Prostate gland (tissue), 2 donors: ENCODE measurements at places on chromosomes 7 and 10. TPM values are rescaled to one million over a fixed set of nuclear protein-coding genes. Genes with fewer than 3 reads are reported as not detected.

The CFAP46 gene
- total RNA-seq: 9.3 TPM

The COMTD1 gene
- total RNA-seq: 49.3 TPM

The SPACDR gene
- not detected for total RNA-seq

The VPS37D gene
- 19.5 TPM for total RNA-seq

The MKX gene
- total RNA-seq: 10.1 TPM

The HOXA9 gene
- 14.7 TPM for total RNA-seq

The STOX1 gene
- total RNA-seq: 9.2 TPM

The TAS2R3 gene
- total RNA-seq: 5.2 TPM

The HOXA3 gene
- 3.1 TPM for total RNA-seq

The EPDR1 gene
- 77.8 TPM for total RNA-seq

The PPP1R3C gene
- total RNA-seq: 20.5 TPM

The ANKRD61 gene
- not detected for total RNA-seq

The PALD1 gene
- 6.6 TPM for total RNA-seq
